ENCODE measurements at places on chromosomes 6 and 20.

GRCh38 chr6:71139249-71139648 is 149.4 kb upstream of the OGFRL1 start:
- no peaks in the 10 kb centered on the region for H3K36me3 ChIP-seq
- no peak overlapping the region for H3K27ac ChIP-seq
- no peak for DNase-seq

DNA sequence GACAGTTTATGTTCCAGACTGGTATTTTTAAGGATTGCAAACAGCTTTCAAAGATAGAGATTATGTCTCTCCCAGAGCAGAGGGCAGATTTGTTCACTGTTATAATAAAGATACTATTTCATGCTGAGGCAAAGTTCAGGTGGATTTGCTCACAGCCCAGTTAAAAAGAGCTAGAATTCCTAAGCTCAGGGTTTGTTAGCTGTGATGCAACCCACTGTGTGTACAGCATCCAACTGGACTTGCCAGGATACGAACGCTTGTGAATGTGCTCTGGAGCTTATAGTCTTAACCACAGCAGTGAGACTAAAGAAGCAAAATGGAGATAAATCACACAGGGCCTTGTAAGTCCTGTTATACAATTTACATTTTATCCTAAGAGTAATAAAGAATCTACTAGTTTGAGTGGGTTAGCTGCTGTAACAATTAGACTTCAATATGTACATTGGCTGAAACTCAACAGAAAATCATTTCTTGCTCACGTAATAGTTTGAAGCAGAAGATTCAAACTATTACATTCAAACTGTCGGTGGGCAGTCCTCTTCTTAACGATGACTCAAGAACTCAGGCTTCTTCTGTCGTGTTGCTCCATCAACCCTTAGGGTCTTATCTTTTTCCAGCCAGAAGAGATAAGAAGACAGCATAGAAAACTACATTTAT is 204.0 kb upstream of the PLN start:
- H3K27me3 ChIP-seq: no peaks in the 10 kb centered on the region
- H3K27ac ChIP-seq: no peak overlapping the region
- no peaks in the 10 kb centered on the region for H3K36me3 ChIP-seq
- DNase-seq: no peak

DNA sequence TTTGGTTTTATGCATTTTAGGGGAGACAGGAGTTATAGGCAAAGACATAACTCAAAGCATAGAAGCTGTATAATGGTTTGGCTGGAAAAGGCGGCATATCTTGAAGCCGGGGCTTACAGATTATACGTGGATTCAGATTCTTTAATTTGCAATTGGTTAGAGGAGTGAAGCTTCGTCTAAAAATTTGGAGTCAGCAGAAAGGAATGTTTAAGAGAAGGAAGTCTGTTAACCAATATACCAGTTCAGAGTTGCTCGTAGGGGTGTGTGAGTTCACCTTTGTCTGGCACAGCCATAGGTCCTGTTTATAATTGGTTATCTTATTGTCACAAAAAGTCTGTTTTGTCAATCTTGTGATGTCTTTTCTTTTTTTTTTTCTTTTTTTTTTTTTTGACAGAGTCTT is 8.9 kb downstream of the ARHGAP40 start:
- H3K4me1 ChIP-seq: no peaks in the 10 kb centered on the region
- no peaks in the 10 kb centered on the region for H3K27me3 ChIP-seq
- no peak for DNase-seq
- H3K36me3 ChIP-seq: no peaks in the 10 kb centered on the region
- H3K4me3 ChIP-seq: no peak overlapping the region

DNA sequence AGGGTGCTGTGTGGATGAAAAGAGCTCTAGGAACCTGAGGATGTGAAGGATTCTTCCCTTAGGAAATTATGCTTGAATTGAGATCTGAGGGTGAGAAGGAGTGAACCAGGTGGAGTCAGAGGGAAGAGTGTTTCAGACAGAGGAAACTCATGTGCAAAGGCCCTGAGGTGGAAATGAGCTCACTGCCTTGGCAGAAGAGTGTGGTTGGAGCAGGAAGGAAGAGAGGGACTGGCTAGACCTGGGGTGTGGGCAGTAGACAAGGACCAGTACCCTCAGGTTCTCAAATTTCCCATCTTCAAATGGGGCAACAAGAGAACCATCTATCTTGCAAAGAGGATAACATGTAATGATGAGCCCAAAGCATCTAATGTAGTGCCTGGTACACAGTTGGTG is 24.0 kb upstream of the GTSF1L start:
- DNase-seq: no peak
- H3K27me3 ChIP-seq: no peaks in the 10 kb centered on the region
- no peaks in the 10 kb centered on the region for H3K4me1 ChIP-seq
- no peak overlapping the region for H3K4me3 ChIP-seq
- no peaks in the 10 kb centered on the region for H3K36me3 ChIP-seq
- H3K27ac ChIP-seq: no peak overlapping the region

DNA sequence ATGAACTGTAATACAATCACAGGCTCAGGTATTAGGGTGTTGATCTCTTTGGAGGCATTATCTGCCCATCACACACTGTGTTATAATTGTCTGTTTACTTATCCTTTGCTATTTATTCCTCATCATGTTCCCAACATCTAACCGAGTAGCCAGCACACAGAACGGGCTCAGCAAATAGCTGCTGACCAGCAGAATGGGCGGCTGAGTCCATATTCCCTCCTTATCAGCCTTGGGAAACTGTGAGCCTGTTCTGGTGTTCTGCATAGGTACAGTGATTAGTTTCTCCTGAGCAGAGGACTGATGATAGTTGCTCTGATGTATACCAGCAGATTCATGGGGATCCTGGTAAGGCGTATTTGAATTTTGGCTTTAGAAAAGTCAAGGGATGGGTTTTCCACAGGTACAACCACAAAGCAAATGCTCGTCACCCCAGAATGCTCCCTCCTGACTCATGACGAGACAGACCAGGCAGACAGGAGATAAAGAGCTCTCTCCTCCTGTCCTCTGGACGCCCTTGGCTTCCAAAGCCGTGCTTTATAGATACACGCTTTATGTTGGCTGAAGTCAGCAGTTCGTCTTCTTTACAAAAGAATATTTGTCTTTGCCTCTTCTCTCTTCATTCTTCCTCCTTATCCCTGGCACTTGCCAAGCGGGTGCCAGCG is 166.7 kb downstream of the TTLL2 start:
- H3K4me3 ChIP-seq: no peak overlapping the region
- H3K27ac ChIP-seq: no peak overlapping the region
- H3K27me3 ChIP-seq: no peaks in the 10 kb centered on the region
- no peaks in the 10 kb centered on the region for H3K36me3 ChIP-seq
- no peaks in the 10 kb centered on the region for H3K4me1 ChIP-seq

DNA sequence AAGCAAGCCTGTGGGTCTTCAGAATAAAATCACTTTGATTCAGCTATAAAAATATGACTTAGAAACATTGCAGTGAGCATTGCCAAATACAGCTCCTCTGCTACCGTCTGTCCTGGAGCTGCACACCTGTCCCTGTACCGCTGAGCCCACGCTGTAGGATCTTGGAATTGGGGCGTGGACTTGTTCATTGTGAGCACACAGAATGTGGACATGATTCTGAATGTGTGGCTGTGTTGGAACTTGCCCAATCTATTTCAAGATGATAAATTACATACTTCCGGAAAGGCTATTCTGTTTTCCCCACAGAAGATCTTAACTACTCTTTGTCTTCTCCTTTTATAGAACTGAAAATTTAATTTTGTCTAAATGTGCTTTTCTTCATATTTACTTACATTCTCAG is 107.3 kb downstream of the UST start:
- H3K4me1 ChIP-seq: no peaks in the 10 kb centered on the region
- no peaks in the 10 kb centered on the region for H3K36me3 ChIP-seq
- H3K4me3 ChIP-seq: no peak overlapping the region

GRCh38 chr6:70221715-70222438 is 81.0 kb downstream of the COL9A1 start:
- no peak for DNase-seq
- H3K4me1 ChIP-seq: no peaks in the 10 kb centered on the region
- H3K36me3 ChIP-seq: no peaks in the 10 kb centered on the region
- H3K4me3 ChIP-seq: no peak overlapping the region
- H3K27ac ChIP-seq: no peak overlapping the region

- H3K36me3 ChIP-seq: no peaks in the 10 kb centered on the region
- no peaks in the 10 kb centered on the region for H3K27me3 ChIP-seq
- no peak overlapping the region for H3K27ac ChIP-seq
- peaks cover 20% of the 10 kb centered on the region for H3K4me1 ChIP-seq
Measured at GRCh38 chr20:56465997-56466396, 2.4 kb upstream of the RTF2 start.

DNA sequence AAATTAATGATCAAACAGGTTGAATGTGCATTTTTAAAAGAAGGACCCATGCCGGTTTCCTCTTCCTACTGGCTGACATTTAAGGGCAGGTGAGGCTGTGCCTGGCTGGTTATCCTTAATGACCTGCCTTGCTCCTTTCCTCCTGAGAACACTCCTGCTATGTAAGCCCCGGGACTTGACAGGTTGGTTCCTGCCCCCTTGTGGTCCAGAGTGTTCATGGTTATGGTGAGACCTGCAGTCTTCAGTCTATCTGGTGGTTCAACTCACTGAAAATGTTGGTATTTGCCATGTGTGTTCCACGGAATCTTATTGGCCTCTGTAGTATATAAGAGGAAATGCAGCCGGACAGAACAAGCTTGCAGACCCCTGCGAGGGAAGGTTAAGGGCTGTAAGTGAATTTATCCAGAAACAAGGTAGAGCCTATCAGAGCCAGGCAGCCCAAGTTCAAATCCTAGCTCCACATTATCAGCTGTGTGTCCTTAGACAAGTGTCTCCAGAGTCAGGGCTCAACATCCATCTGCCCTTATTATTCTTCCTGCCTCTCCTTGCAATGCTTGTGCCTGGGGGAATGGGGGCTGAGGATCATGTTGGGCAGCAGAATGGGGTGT is 5.2 kb upstream of the BPIFA3 start:
- H3K4me1 ChIP-seq: no peaks in the 10 kb centered on the region
- no peak for DNase-seq
- no peak overlapping the region for H3K27ac ChIP-seq
- no peaks in the 10 kb centered on the region for H3K36me3 ChIP-seq
- H3K27me3 ChIP-seq: no peaks in the 10 kb centered on the region
- no peak overlapping the region for H3K4me3 ChIP-seq

DNA sequence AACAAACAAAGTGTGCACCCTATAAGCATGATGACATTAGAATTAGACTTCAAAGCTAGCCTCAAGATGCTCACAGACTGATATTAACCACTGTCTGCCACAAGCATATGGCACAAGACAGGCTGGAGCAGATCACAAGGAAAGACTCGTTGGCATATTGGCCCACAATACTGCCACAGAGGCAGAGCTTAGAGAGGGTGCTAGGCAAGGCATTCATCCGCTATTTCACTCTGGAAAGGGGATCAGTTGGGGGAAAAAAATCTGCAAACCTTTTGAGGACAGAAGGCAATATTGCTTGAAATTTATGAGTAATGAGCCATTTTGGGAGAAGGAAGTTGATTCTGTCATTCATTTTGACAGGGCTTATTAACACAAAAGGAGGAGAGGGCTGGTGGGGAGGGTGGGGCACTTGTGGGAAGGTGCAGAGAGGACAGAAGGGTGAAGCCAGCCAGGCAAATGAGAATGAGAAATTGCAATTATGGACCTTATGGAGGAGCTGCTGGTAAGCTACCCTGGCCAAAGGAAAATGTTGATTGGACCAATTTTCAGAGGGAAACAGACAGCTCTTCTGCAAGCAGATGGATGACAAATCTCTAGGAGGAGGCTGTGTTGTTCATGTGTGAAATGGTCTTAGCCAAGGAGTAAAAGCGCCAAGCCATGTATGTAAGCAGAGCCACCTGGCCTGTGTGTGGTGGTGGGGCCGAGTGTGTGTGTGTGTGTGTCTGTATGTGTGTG is 187.7 kb downstream of the GMPR start:
- no peak overlapping the region for H3K4me3 ChIP-seq
- H3K4me1 ChIP-seq: peaks cover 13% of the 10 kb centered on the region
- no peak for DNase-seq

GRCh38 chr6:34723203-34723602 is 26.6 kb upstream of the ILRUN start:
- no peaks in the 10 kb centered on the region for H3K27me3 ChIP-seq
- no peaks in the 10 kb centered on the region for H3K4me1 ChIP-seq
- no peak for DNase-seq
- H3K4me3 ChIP-seq: no peak overlapping the region
- no peak overlapping the region for H3K27ac ChIP-seq

Data from ascending aorta (tissue), 2 donors.